Left colon (tissue), 2 donors: ENCODE measurements at places on chromosomes 5 and 9. TPM values are rescaled to one million over a fixed set of nuclear protein-coding genes. Genes with fewer than 3 reads are reported as not detected.

The C9 gene
- not detected for total RNA-seq

GRCh38 chr9:94638335-94639060 is 820 bp downstream of the FBP1 start:
- no peak for DNase-seq

- no peak for DNase-seq
Measured at GRCh38 chr9:15977438-15977837, 424.6 kb downstream of the CCDC171 start.

The GHR gene
- 4.0 TPM for total RNA-seq

DNA sequence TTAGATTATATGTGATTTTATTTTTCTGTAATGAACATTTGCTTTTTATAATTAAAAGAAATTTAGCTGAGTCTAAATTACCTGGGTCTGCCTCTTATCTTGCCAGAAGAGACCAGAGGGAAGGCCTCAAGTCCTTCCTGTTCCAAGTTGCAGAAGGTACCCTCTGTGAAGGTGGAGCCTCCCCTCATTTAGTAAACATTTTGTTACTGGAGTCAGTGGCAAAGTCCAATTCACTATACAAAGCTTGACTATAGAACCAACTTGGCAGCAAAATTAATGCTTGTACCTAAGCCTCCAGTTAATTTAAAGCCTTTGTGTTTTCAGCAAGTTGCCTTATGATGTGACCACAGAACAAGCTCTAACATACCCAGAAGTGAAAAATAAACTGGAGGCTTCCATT is 42.8 kb upstream of the F2R start:
- no peak for DNase-seq

- no peak for DNase-seq
Measured at GRCh38 chr9:16824545-16825330, 45.7 kb downstream of the BNC2 start.

DNA sequence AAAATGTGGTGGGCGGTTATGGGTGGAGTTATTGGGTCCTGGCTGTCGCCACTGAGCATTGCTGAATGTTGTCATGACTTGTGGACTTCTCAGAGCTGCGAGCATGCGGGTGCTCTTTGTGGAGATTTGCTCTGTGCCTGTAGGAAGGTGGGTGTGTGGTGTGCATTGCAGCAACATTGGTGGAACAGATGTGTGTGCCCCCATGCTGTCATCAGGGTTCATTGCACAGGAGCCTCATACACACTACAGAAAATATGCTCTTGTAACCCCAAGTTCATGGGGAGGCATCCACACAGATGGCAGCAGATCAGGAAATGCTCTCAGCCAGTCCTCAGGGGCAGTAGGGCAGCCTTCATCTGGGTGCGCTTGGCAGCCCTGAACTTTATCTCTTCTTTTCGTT is 55.9 kb upstream of the PHF2 start:
- no peak for DNase-seq

DNA sequence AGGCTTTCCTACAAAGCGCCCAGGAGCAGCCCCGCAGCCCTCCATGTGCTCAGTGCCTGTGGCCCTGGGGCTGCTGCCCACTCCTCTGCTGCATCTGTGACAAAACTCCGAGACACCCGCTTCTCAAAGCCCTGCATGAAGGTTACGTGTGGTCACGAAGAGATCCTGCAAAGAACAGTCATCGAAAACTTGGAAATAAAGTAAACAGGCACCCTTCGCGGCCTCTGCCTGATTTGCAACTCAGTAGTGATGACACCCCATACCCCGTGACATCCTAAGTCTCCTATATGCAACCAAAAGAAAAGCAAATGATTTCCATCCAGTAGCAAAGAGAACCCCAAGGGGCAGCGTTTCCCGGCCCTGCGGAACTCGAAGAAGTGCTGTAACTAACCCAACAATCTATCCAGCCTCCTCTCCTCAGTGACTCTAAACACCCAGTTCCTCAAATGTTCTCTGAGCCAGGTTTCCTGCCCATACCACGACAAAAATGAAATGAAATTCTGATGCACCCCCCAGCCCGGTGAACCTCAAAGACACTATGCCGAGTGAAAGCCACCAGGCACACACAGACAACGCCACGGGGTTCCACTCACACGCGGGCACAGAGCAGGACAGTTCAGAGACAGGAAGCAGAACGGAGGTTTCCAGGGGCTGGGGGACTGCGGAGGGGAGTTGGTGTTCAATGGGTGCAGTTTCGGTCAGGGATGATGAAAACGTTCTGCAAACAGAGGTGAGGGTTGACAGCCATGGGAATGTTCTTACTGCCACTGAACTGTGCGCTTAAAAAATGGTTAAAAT is 19.0 kb downstream of the NACC2 start:
- DNase-seq = no peak

GRCh38 chr5:136026636-136027035 is 2.2 kb upstream of the TGFBI start:
- DNase-seq = no peak
